ENCODE measurements at places on chromosomes 5 and 9. TPM values are rescaled to one million over a fixed set of nuclear protein-coding genes. Genes with fewer than 3 reads are reported as not detected.
A peak's percentile ranks its signal among the peaks of the same experiment; 100 is the strongest.

The CDC20B gene
- not detected for total RNA-seq

GRCh38 chr9:101457003-101457402 is 21.4 kb upstream of the ALDOB start:
- H3K36me3 ChIP-seq, result no peaks in the 10 kb centered on the region
- no peaks in the 10 kb centered on the region for H3K4me1 ChIP-seq
- no peak for DNase-seq
- H3K27ac ChIP-seq, result no peak overlapping the region

DNA sequence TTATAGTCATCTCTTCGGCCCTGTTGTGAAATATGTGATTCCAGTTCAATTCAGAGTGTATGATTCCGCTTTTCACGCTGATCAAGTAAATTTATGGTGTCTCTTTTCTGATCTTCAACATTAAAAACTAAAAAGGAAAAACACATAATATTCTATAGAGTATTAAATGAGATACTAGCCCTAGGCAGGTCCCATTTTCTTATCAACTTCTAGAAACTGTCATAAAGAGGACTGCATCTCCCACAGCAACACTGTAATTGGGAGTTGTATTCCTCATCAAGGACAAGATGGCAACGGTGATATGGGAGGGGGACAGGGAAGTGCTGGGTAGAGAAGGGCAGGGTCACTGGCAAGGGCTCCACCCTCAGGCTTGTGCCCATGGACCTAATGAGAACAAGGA is 71.6 kb downstream of the GOLM1 start:
- no peaks in the 10 kb centered on the region for H3K27me3 ChIP-seq
- H3K4me1 ChIP-seq, result peaks cover under 1% of the 10 kb centered on the region
- H3K27ac ChIP-seq, result no peak overlapping the region

GRCh38 chr5:100623719-100624118 is 88.5 kb downstream of the FAM174A start:
- H3K36me3 ChIP-seq, result no peaks in the 10 kb centered on the region
- DNase-seq, result no peak
- no peak overlapping the region for H3K4me3 ChIP-seq

- peaks cover 4% of the 10 kb centered on the region for H3K4me1 ChIP-seq
- H3K27me3 ChIP-seq, result peaks cover 10% of the 10 kb centered on the region
- H3K27ac ChIP-seq, result no peak overlapping the region
- H3K36me3 ChIP-seq, result no peaks in the 10 kb centered on the region
- DNase-seq, result peak; percentile 59
- no peak overlapping the region for H3K4me3 ChIP-seq
These were observed 256.3 kb downstream of the SMARCA2 start for GRCh38 chr9:2271426-2271825.

DNA sequence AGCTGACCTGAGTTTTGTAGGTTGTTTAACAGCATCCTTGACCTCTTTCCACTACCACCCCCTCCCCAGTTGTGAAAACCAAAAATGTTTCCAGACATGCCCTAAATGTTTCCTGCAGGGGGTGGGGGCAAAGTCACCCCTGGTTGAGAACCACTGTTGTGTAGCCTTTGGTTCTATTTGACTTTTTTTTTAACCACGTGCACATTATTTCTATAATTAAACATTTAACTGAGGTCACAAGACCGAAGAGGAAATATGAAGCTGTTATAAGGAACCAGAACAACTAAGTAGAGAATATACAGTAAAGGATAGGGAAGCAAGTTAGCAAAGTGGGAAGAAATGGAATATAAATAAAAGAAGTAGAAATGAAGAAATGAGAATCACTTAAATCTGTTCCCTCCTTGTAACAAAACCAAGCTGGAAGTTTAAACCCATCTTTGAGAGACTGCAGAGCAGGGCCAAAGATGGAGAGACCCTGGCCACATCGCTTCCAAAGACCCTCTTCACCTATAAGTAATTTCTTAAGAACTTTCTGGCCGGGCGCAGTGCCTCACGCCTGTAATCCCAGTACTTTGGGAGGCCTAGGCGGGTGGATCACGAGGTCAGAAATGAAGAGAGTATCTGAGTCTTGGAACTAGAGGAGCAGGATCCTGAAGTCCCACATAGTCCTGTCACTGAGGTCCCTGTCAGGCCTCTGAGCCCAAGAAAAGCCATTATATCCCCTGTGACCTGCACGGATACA is 14.4 kb downstream of the SIT1 start:
- no peaks in the 10 kb centered on the region for H3K27me3 ChIP-seq
- no peak overlapping the region for H3K4me3 ChIP-seq
- peaks cover 13% of the 10 kb centered on the region for H3K36me3 ChIP-seq

The SOHLH1 gene
- total RNA-seq, result not detected

DNA sequence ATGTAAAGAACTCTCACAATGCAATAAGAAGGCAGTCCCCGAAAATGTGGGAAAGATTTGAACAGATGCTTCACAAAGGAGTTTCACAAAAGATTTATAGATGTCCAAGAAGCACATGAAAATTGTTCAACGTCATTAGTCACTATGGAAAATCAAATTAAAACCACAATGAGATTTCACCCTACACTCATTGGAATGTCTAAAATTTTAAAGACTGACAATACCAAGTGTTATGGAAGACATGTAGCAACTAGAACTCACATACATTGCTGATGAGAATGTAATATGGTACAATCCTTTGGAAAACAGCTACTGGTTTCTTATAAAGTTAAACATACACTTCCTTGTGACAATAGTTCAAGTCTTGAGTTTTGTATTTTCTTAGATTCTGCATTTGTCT is 11.0 kb upstream of the RECK start:
- no peaks in the 10 kb centered on the region for H3K36me3 ChIP-seq
- DNase-seq, result no peak
- H3K4me1 ChIP-seq, result no peaks in the 10 kb centered on the region
- H3K4me3 ChIP-seq, result no peak overlapping the region

The ZNF608 gene
- not detected for total RNA-seq

DNA sequence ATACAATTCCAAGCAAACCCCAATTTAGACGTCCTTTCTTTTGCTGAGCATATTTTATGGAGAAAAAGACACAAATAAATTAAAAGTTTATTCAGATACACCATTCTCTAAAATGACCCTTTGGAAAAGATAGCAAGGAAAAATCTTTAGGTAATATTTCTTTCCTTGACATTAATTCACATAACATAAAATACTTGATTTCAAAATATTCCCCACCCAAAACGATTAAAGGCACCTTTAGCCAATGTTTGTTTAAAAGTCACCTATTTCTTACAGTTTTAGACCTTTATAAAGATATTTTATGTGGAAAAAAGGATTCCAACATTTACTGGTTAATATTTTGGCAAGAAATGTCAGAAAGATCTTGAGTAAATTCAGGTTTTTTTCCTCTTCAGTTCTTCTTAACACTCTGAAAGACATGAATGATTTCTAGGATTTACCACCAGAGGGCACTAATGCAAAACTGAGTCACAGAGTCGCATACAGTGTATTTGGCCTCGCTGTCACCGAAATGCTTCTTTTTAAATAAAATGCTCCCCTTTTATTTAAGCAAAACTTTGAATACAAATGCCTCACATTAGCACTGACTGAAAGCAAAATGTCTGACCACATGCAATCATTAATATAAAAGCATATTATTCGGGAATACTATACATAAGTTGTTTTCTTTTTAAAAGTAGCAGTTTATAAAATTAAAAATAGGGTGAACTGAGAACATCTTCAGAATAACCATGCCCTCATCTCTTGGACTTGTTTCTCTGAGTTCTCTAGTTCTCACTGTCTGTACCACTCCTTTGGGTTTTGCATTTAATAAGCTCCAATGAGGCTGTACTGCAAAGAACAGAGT is 122.5 kb downstream of the SLC1A3 start:
- H3K36me3 ChIP-seq, result no peaks in the 10 kb centered on the region
- no peak overlapping the region for H3K27ac ChIP-seq
- H3K27me3 ChIP-seq, result no peaks in the 10 kb centered on the region
- H3K4me3 ChIP-seq, result no peak overlapping the region
- peaks cover 5% of the 10 kb centered on the region for H3K4me1 ChIP-seq
- DNase-seq, result peak; percentile 16

GRCh38 chr5:54533541-54534190 is 16.1 kb downstream of the SNX18 start:
- DNase-seq, result no peak
- H3K27ac ChIP-seq, result no peak overlapping the region
- H3K27me3 ChIP-seq, result no peaks in the 10 kb centered on the region
- peaks cover 10% of the 10 kb centered on the region for H3K36me3 ChIP-seq
- H3K4me1 ChIP-seq, result peaks cover 27% of the 10 kb centered on the region

GRCh38 chr5:23139338-23140171 is 286.4 kb upstream of the CDH12 start:
- no peak overlapping the region for H3K27ac ChIP-seq
- DNase-seq, result no peak
- H3K36me3 ChIP-seq, result no peaks in the 10 kb centered on the region

GRCh38 chr5:141757402-141757801 is 75.4 kb upstream of the ARAP3 start:
- H3K36me3 ChIP-seq, result no peaks in the 10 kb centered on the region
- H3K4me3 ChIP-seq, result no peak overlapping the region
- H3K27me3 ChIP-seq, result peaks cover 54% of the 10 kb centered on the region
- no peaks in the 10 kb centered on the region for H3K4me1 ChIP-seq

The CCNO gene
- total RNA-seq, result not detected

DNA sequence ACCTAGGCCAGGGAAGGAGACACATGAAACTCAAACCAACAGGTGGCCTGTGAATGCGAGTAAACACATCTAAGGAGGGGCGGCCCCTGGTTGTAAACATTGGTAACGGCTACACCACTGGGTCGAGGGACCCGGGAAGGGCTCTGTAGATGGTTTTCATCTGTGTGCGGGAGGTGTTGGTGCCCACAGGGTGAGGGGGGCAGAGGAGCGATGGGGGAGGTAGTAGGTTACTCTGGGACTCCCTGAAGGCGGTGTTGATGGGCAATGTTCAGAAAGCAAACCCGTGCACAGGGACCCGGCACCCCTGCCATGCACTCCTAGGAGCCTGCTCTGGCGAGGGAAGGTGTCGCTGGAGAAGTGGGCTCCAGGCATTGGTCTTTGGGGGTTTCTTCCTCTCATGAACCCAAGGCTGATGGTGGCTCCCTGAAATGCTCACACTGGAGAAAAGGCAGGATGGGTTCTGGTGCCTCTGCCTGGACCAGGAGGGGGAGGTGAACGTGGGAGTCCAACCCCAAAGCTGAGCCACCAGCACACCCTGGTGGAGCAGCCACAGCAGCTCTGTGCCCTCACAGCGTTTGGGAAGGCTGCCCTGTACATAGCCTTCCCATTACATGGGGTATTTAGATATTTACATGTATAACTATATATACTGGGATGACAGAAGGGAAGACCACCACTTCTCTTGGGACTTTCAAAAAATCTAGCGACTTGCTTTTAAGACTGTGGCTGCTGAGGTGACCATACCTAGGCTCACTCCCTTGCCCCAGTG is 103.2 kb downstream of the ENTREP1 start:
- no peaks in the 10 kb centered on the region for H3K27me3 ChIP-seq
- H3K27ac ChIP-seq, result no peak overlapping the region
- H3K36me3 ChIP-seq, result no peaks in the 10 kb centered on the region
- no peak overlapping the region for H3K4me3 ChIP-seq

DNA sequence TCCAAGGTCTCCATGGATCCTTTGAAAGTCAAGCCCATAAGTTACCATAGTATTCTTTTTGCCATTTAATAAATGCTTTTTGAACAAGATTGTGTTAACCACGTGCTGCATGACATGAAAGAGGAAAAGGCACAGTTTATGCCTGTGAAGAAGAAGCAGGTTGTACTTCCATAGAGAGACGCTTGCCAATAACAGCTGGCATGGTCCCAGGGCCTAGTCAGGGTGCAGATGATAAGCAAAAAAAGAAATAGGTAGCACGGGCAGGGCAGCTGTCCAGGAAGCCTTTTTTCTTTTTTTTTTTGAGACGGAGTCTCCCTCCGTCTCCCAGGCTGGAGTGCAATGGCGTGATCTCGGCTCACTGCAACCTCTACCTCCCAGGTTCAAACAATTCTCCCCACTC is 71.8 kb upstream of the CLINT1 start:
- no peaks in the 10 kb centered on the region for H3K27me3 ChIP-seq
- H3K4me1 ChIP-seq, result no peaks in the 10 kb centered on the region
- H3K4me3 ChIP-seq, result no peak overlapping the region
- no peak for DNase-seq
- H3K27ac ChIP-seq, result no peak overlapping the region
- no peaks in the 10 kb centered on the region for H3K36me3 ChIP-seq

The MAPK9 gene
- total RNA-seq, result 38.1 TPM

GRCh38 chr5:61775901-61776300 is 443.8 kb downstream of the ZSWIM6 start:
- H3K27me3 ChIP-seq, result peaks cover 10% of the 10 kb centered on the region
- H3K36me3 ChIP-seq, result no peaks in the 10 kb centered on the region
- H3K27ac ChIP-seq, result no peak overlapping the region
- no peaks in the 10 kb centered on the region for H3K4me1 ChIP-seq
- no peak overlapping the region for H3K4me3 ChIP-seq

DNA sequence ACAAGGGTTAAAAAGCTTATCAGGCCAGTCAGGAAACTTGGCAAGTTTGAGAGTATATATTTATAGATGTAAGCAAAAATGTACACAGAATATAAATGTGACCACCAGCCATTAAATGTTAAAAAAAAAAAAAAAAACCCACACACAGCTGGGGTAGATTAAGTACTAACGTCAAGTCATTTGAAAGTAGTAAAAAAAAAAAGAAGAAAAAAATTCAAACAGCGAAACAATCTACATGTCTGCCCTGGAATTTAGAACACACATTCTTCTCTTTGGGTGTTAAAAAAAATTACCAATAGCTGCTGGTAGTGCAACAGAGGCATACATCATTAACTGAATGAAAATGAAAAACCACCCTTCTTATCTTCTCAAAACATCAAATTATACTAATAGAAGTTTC is 269.7 kb downstream of the MLLT3 start:
- H3K4me1 ChIP-seq, result peaks cover 48% of the 10 kb centered on the region
- H3K27ac ChIP-seq, result no peak overlapping the region
- DNase-seq, result no peak
- peaks cover 32% of the 10 kb centered on the region for H3K36me3 ChIP-seq

DNA sequence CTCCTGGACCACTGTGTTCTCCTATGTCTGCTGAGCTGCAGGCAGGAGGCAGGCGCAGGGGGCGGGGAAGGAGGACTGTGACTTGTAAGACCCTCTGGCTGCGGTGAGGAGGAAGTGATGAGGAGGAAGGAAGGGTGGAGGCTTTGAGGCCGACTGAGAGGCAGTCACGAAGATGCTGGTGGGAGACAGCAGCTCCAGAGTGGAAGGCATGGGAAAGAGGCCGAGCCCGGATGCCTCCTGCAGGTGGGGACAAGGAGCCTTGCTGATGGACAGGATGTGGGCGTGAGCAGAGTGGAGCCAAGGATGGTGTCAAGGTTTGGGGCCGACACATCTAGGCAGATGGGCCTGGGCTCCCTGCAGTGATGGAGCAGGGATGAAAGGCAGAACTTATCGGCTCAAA is 74.3 kb upstream of the ICE1 start:
- DNase-seq, result no peak
- H3K36me3 ChIP-seq, result no peaks in the 10 kb centered on the region
- H3K27ac ChIP-seq, result no peak overlapping the region
- no peak overlapping the region for H3K4me3 ChIP-seq
- H3K4me1 ChIP-seq, result no peaks in the 10 kb centered on the region
- peaks cover 8% of the 10 kb centered on the region for H3K27me3 ChIP-seq

GRCh38 chr9:130233587-130233945 is 32.0 kb upstream of the HMCN2 start:
- DNase-seq, result no peak
- no peak overlapping the region for H3K27ac ChIP-seq
- H3K27me3 ChIP-seq, result no peaks in the 10 kb centered on the region
- peaks cover 6% of the 10 kb centered on the region for H3K4me1 ChIP-seq
- peaks cover 17% of the 10 kb centered on the region for H3K36me3 ChIP-seq
